ENCODE measurements at places on chromosomes 4 and X. TPM values are rescaled to one million over a fixed set of nuclear protein-coding genes. Genes with fewer than 3 reads are reported as not detected.

Gene UGT2B17
- not detected for total RNA-seq

Gene FAM13A
- 12.9 TPM for total RNA-seq

Gene IBSP
- not detected for total RNA-seq

Gene MXRA5
- total RNA-seq: 0.99 TPM

Gene MAML3
- total RNA-seq: 4.1 TPM

Gene DDIT4L
- 2.1 TPM for total RNA-seq

Gene NDST4
- not detected for total RNA-seq

Gene MAP3K15
- 1.3 TPM for total RNA-seq

Gene TEX13D
- total RNA-seq: not detected
